ENCODE measurements at places on chromosomes 1 and 21.

- DNase-seq: no peak
Observed at GRCh38 chr1:204725821-204726448, 40.4 kb upstream of the LRRN2 start.

GRCh38 chr1:158272681-158273080 is 17.0 kb upstream of the CD1C start:
- no peak for DNase-seq

DNA sequence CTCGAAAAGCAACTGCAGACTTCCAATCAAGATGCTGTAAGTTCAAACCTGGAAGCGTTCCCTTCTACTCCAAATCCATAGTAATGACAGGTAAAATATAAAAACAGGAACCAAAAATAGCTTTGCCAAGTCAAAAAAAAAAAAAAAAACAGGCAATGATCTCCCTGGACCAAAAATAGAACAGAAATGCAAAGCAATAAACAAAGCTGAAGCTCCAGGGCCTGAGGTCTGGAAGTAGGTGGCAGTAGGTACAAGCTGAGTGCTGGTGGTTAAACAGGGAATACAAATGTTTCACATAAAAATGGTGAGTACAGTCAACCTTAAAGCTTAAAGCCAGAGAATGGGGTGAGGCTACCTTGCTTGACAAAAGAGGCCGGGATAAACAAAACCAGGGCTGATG is 610.8 kb downstream of the SMYD3 start:
- DNase-seq: no peak

DNA sequence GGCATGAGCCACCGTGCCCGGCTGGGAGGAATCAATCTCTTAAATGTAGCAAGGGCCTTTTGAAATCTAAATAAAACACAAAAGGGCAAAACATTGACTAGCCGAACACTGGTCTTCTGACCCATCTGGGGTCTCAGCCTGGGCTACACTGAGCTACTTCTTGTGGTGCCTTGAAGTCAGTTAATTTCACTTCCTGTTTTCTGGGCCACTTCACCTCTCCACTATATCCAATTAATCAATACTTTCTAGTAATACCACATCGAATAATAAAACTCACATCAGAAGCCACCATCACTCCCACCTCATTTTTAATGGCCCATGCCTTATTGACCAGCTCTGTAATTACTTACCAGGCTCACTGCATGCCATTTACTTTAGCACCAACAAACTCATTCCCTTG is 138.0 kb upstream of the SAMSN1 start:
- no peak for DNase-seq

DNA sequence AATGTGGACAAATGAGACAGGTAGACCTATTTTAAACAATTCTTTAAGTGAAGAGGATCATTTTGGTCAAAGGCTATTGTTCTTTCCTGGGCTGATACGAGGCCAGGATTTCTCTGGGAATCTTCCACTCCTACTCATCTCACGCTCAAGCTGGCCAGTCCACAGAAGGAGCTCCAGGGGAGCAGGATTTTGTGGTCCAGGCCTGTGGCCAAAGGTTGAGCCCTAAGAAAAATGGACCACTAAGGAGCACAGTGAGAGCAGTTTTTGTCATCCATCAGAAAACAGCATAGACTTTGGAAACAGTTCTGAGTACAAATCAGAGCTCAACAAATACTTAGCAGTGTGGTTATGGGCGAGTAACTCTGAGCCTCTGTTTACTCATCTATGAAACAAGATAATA is 260.2 kb upstream of the RUNX1 start:
- DNase-seq: no peak

- DNase-seq: no peak
Observed at GRCh38 chr1:170267317-170267716, 121.6 kb downstream of the NTMT2 start.

DNA sequence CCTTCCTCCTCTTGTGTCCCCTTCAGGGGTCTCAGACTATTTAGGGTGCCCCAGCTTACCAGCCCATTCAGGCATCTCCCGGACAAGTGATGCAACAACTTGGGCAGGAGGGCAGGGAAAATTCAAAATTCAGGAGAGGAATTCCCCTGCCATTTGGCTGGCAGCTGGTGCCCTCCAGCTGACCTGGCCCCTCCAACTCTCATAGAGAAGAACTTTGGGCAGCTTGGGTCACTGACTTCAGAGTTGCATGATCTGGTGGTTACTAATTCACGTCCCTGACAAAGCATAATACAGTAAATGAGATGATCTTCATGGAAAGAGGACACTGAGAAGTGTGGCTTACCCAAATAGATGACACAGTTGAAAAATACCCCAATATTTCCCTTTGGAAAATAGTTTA is at the start of gene FCAMR:
Gene FCAMR (minus strand): TSS at position 15 of the 400 bp plus-strand sequence. CDS start 335 bp downstream, outside the sequence.
- no peak for DNase-seq

GRCh38 chr1:233432916-233433315 is 105.4 kb downstream of the MAP3K21 start:
- DNase-seq: no peak

Measured in CD8-positive, alpha-beta T cell (primary cell).